NCI-H526 (cell line): ENCODE measurements at places on chromosomes 4 and X.

GRCh38 chr4:72893354-72894066, 176.0 kb downstream of the COX18 start:
- peak; percentile 27 for DNase-seq

- no peak for DNase-seq
Measured at GRCh38 chrX:20995829-20996228, 378.4 kb upstream of the CNKSR2 start.

DNA sequence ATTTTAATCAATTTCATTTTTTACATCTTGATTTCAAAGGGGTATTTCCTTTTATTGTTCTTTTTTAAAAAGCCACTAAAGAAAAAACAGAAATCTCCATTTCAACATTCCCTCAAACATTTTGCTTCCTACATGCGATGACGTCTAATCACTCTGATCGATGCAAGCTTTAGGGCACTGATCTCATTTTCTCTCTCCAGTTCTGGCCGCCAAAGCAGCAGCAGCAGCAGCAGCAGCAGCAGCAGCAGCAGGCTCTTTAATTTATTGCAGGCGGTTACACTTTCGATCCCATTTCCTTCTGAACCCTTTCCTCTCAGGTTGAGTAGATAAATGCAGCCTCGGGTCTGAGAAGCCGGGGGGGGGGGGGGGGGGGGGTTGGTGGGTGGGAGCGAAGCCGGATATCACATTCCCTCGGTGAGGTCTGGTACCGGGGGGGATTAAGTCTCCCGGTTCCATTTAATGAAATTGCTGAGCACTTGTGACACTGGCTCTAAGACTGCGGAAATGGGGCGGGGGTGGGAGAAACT, 3.4 kb upstream of the PCDH7 start:
- DNase-seq: no peak

GRCh38 chrX:72376124-72376523, 70.4 kb upstream of the CITED1 start:
- DNase-seq: no peak

- no peak for DNase-seq
Measured at GRCh38 chr4:138269175-138269574, 27.0 kb upstream of the SLC7A11 start.

DNA sequence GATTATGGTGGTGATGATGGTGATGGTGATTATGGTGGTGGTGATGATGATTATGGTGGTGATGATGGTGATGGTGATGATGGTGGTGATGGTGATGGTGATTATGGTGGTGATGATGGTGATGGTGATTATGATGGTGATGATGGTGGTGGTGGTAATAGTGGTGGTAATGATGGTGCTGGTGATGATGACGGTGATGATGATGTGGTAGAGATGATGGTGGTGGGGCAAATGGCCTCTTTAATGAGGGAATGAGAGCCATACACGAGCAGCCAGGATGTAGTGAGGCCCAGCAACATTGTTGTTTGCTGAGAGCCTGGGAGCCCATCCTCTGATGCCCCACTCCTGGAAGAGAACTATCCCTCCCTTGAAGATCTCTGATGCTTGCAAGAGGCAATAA, 29.0 kb downstream of the HMX1 start:
- DNase-seq: no peak

DNA sequence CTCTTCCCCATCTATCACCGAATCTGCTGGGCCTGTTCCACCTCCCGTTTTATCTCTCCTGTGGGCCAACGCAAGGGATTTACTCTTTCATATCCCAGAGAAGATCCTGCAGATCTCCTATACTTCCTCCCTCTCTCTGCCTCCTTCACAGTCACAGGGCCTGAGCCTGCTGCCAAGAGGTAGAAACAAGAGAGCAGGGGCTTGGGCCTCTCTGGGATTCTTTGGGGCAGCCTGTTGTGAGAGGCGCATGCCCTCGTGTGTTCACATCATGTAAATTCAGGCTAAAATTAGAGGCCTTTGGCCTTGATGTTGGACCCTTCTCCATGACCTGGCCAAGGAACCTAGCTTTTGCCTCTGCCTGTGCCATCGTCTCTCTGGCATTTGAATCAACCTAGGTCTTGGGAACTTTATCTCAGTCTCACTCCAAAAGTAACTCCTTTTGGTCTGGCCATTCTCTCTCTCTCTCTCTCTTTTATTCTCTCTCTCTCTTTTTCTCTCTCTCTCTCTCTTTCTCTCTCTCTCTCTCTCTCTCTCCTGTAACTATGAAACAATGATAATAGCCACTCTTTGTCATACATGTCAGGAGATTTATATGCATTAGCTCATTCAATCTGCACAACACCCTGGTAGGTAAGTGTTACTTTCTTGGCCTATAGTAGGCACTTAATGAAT, 20.0 kb upstream of the EFNB1 start:
- DNase-seq: peak; percentile 42

GRCh38 chrX:10101269-10101668, 55.5 kb upstream of the CLCN4 start:
- peak; percentile 7 for DNase-seq
